Activated CD4-positive, alpha-beta memory T cell treated with anti-CD3 and anti-CD28 coated beads, Interleukin-2, amount 10 ng/mL, durations not matched to agents 7 days and 5 days (primary cell): ENCODE measurements at places on chromosomes 2 and 18. TPM values are rescaled to one million over a fixed set of nuclear protein-coding genes. Genes with fewer than 3 reads are reported as not detected.

- DNase-seq = no peak
These were observed 86.1 kb downstream of the GBX2 start for GRCh38 chr2:236082061-236082460.

DNA sequence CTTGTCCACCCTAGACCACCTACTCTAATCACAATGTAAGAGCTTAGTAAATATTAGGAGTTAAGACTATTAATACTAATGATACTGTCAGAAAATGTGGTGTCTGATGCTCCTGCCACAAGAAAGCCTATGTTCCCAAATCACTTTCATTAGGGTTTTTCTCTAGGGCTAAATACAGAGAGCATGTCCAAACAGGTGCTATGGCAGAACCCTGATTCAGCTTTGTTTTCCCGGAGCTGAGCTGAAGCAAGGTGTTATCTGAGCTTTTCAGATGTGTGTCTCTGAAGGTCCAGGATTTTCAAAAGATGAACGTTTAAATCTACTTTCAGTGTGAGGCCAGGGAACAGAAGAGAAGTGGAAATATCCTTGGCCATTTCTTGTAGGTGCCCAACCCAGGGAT is 40.6 kb downstream of the CPO start:
- no peak for DNase-seq

DNA sequence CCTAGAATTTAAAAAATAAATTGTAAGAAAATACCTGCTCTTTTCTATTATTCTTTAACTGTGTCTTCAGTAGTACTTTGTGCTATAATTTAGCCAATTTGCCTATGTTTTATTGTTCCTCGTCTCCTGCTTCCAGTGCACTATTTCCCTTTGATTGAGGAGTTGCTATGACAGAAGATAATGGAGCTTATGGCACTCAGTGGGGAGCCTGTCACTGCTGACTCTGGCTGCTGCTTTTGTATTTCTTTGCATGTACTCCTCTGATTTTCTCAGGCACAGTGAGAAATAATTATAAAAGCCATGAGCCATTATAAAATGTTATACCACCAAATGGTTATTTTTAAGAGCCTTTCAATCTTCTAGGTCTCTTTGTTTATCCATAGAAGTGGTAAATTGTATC is 1310.8 kb upstream of the SLC39A10 start:
- no peak for DNase-seq

CLASP1 gene
- 64.6 TPM for total RNA-seq

DNA sequence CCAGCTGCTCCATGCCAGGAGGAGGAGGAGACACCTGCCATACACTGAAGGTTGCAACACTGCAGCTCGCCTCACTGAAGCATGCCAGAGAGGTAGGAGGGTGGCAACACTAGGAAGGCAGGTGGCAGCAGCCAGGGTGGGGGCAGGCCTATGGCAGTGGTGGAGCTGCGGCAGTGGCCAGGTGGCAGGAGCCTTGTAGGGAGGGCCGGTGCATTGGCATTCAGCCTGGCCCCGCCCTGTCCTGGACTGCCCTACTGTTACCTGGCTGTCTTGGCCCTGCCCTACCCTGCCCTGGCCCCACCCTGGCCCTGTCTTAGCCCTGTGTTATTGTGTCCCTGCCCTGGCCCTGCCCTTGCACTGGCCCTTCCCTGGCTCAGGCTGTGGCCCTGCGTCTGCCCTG is 7.4 kb upstream of the ANKRD62 start:
- no peak for DNase-seq

GRCh38 chr18:12011957-12012549 is 30.7 kb downstream of the IMPA2 start:
- DNase-seq = no peak

CXCR4 gene
- 202 TPM for total RNA-seq

GRCh38 chr18:41144441-41144840 is 810.6 kb upstream of the PIK3C3 start:
- no peak for DNase-seq

DES gene
- total RNA-seq = not detected

CIB4 gene
- total RNA-seq = not detected

DNA sequence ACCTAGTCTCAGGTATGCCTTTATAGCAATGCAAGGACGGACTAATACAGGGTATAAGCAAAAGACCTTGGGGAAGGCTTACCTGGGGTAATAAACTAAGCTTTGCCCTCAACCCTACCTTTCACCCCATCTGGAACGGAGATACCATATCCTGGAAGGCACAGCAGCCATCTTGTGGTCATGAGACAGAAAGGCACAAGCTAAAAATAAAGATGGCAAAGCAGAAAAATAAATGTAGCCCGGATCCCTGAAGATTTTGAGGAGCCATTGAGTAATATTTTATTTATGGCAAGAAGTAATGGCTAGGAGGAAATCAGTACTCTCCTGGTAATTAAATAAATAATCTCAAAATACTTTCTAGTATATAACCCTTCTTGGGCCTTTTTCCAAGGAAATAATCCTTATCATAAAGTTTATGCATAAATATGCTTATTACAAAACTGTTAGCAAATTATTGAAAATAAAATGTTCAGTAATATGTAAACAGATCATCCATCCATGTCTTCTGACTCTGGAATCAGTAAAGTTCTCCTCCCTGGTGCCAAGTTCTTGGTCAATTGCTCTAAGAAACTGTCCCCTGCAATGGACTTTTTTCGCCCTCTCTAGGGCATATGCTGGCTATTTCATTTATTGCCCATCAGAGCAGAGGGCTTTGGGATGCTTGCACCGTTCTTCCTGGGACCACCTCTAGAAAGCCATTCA is 198.7 kb downstream of the SPP2 start:
- DNase-seq = no peak

DNA sequence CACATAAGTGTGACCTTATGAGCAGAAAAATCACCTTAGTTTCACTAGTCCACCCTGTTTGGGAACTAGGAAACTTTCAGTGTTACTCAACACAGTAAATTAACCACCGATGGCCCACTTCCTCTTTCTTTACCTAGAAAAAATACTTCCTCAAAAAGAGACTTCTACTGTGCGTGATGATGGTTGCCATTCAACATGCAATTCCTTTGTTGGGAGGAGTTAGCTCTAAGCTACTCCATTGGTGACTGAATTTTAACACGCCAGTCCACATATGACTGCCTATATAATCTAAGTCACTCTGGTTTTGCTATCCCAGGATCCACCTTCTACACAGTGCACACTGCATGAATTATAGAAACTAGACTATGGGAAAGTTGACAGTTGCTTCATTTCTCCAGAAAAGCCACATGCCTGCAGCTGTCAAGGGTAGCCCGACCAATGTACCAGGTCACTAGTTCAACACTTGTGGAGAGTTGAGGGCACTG is 47.8 kb upstream of the REG3G start:
- DNase-seq = no peak

NYAP2 gene
- total RNA-seq = not detected

DNA sequence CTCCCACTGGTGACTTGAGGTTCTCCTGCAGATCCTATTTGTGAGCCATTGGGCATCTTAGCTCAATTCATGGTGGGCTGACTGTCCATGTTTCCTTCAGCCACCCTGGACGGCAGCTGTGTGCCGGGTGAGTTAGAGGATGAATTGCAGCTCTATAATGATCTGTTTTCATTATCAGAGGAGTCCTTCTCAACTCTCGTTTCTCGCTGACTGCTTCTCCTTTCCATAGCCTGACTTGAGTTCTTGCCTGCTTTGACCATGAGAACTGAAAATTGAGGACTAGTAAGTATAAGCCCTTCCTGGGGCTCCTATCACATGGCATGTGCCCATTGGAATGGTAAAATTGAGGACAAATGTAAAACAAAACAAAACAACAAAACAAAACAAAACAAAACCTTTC is 121.8 kb downstream of the CDC42EP3 start:
- DNase-seq = no peak

EVX2 gene
- total RNA-seq = not detected

- DNase-seq = peak; percentile 24
These were observed 39.7 kb upstream of the UBE2F start for GRCh38 chr2:237927135-237927534.

DNA sequence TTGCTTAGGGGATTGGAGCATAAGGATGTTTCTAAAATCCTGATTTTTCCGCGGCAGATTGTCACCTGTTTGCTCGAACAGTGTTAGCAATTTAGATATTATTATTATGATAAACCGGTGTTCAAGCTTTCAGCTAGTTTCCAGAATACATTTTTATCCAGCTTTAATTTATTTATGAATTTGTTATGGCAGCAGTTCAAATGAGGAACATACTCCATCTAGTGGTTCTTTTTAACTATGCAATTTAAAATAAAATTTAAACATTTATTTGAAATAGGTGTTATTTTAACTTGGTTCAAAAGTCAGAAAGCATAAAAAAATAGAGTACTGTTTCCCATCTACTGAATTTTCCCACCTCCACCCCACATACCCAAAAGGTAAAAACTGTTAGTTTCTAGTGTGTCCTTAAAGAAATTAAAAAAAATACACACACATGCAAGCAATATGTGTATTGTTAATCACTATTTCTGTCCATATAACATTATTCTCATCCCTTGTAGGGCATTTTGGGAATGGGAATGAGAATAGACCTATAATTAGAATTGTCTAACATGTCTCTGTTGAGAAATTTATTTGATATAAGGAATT is 23.2 kb downstream of the ACOXL start:
- no peak for DNase-seq

- DNase-seq = no peak
These were observed 15.3 kb upstream of the ID2 start for GRCh38 chr2:8666581-8666980.

TANC1 gene
- 0.55 TPM for total RNA-seq

GRCh38 chr2:168457190-168457895 is 1.3 kb downstream of the CERS6 start:
- no peak for DNase-seq

KYNU gene
- not detected for total RNA-seq

- DNase-seq = no peak
These were observed 19.5 kb upstream of the MRO start for GRCh38 chr18:50839341-50839740.

POTEJ gene
- total RNA-seq = not detected

RANBP2 gene
- 51.1 TPM for total RNA-seq

HAAO gene
- total RNA-seq = 0.18 TPM

DNA sequence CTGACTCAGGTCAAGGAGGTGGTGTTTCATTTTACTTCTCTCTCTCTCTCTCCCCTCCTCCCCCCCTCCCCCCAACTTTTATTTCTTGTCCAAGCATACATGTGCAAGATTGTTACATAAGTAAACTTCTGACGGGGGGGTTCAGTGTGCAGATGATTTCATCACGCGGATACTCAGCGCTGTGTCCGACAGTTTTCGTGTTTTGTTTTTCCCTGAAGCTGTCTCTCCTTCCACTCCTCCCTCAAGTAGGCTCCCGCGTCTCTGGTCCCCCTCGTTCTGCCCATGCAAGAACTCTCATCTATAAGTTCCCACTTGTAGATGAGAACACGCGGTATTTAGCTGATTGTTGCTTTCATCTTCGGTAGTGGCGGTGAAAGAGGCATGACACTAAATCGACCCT is 111.0 kb upstream of the ANKRD30BL start:
- no peak for DNase-seq

GRCh38 chr18:7808992-7809391 is 241.9 kb downstream of the PTPRM start:
- no peak for DNase-seq

DNA sequence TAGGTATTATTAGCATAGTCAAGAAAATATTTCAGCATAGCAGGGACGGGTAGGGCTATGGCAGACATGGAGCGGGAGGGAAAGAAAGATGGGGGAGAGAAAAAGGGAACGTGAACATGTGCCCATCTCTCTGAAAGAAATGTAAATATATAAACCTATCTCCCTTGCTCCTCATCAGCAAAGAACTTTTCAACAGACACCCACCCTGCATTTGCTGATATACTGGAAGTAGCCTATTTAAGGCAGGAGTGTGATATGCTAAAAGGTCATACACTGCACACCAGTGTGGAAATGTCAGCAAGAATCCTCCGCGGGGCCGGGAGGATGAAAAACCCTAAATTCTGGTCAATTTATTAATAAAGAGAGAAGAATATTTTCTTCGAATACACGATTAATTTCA is 1.7 kb downstream of the MBOAT2 start:
- DNase-seq = no peak

SIX3 gene
- 0.08 TPM for total RNA-seq

- no peak for DNase-seq
These were observed 4.3 kb upstream of the ZNF236 start for GRCh38 chr18:76817888-76818611.

MLPH gene
- total RNA-seq = not detected

GRCh38 chr2:67208887-67209500 is 188.1 kb upstream of the ETAA1 start:
- DNase-seq = no peak

GRCh38 chr18:3281456-3282400 is 19.8 kb downstream of the MYL12B start:
- no peak for DNase-seq

- no peak for DNase-seq
These were observed 130.2 kb downstream of the DNAH6 start for GRCh38 chr2:84646514-84646913.

ST6GAL2 gene
- not detected for total RNA-seq

GRCh38 chr2:128073278-128073677 is 17.7 kb upstream of the UGGT1 start:
- no peak for DNase-seq

DNA sequence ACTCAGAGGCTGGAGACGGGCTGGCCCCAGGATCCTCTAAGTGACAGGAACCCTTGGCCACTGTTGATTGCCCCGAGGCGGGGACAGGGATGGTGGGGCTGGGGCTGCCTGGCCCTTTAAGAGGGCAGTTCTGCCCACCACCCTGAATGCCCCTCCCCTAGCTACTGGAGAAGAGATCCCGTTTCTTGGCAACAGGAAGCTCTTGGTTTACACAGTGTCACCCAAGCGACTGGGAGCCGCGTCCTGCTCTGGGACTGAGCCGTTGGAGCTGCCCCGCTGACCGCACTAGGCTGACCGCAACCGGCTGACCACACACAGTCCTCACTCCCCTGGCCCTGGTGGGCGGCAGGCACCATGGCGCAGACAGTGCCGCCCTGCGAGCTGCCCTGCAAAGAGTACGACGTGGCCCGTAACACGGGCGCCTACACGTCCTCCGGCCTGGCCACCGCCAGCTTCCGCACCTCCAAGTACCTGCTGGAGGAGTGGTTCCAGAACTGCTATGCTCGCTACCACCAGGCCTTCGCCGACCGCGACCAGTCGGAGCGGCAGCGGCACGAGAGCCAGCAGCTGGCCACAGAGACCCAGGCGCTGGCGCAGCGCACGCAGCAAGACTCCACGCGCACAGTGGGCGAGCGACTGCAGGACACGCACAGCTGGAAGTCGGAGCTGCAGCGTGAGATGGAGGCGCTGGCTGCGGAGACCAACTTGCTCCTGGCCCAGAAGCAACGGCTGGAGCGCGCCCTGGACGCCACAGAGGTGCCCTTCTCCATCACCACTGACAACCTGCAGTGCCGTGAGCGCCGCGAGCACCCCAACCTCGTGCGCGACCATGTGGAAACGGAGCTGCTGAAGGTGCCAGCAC is at the start of gene TEKT4:
TEKT4 (plus strand) TSS at position 205 of the 862 bp plus-strand sequence; CDS start at position 355, 150 bp downstream.
- DNase-seq = no peak

- no peak for DNase-seq
These were observed 116.5 kb downstream of the DOCK10 start for GRCh38 chr2:224925810-224926100.

DNA sequence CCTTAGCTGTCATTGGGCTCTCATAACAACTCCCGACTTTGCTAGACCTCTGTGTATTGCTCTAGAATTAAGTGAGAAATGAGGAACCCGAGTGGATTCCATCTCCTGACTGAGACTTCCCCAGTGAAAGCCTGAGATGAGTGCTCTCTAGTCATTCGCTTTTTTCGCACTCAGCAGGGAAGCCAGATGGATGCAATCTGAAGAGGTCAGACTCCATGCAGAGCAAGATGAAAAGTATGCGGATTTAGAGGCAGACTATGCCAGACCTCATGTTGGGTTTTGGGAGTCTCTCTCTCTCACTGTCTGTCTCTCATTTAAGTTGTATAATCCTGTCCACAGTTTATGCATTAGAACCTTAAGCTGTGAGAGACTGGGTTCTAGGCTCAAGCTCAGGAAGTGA is 88.6 kb downstream of the SLC5A7 start:
- DNase-seq = no peak
